Muscle of back (tissue), 13 donors: ENCODE measurements at places on chromosomes 7 and 10.

DNA sequence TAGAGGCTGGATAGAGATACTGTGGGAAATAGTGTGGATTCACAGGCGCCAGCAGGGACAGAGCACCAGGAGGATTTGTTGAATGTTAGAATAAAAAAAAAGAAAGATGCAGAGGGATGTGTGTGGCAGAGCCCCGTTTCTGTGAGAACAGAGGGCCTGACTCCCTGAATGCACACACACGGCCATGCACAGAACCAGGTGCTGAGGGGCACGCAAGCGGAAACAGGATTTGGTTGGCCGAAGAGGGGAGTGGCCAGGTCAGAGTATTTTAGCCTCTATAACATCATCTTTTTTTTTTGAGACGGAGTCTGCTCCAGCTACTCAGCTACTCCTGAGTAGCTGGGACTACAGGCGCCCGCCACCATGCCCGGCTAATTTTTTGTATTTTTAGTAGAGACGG, 21.9 kb downstream of the IQCE start:
- no peak for DNase-seq

GRCh38 chr7:139328375-139328774, 12.8 kb upstream of the FMC1 start:
- no peak for DNase-seq

DNA sequence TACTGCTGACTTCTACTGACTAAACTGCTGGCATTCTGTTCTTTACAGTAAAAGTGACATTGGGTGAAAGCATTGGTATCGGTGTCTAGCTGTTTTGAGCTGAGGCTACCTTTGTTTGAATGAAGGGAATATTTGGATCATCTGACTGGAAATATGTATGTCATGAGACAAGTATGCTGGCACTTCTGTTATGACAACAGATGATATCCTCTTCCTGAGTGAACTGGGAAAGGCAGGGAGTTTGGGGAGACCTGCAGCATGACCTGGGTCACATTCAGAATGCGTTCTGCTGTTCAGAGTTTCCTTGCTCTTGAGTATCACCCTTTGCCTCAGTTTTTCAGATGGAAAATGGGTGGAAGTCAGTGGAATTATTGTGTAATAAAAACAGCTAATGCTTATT, 81.8 kb downstream of the PLCE1 start:
- peak; percentile 57 for DNase-seq

DNA sequence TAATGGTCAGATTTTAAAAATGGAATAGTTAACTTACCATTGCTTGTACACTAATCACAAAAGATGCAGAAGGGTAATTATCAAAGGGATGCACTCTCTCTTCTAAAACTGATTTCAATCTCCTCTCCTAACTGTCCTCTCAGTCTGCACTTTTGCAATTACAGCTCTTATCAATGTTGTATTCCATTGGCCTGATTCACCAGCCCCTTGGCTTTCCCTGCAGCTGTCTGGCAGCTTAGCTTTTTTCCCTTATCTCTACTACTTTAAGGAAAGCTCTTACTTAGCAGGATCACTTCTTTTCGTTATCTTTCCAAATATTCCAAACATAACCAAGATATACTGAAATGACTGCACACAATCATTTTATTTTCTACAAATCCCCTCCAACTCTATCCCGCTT, 448.8 kb downstream of the GRM8 start:
- no peak for DNase-seq

GRCh38 chr10:23522345-23522744, 83.5 kb downstream of the OTUD1 start:
- DNase-seq, result no peak
